Effector CD4-positive, alpha-beta T cell (primary cell): ENCODE measurements at places on chromosomes 1 and 21.

GRCh38 chr1:172343240-172344160 is 77.0 kb upstream of the C1orf105 start:
- DNase-seq = no peak

DNA sequence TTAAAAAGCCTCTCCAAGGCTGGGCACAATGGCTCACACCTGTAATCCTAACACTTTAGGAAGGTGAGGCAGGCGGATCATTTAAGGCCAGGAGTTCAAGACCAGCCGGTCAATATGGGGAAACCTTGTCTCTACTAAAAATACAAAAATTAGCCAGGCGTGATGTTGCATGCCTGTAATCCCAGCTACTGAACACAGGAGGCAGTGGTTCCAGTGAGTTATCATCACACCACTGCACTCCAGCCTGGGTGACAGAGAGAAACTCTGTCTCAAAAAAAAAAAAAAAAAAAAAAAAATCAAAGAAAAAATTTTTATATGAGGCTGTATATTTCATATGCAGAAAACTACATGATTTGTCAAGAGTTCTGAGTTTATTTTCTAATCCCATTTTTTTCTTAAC is 1107.1 kb upstream of the TMPRSS15 start:
- no peak for DNase-seq

DNA sequence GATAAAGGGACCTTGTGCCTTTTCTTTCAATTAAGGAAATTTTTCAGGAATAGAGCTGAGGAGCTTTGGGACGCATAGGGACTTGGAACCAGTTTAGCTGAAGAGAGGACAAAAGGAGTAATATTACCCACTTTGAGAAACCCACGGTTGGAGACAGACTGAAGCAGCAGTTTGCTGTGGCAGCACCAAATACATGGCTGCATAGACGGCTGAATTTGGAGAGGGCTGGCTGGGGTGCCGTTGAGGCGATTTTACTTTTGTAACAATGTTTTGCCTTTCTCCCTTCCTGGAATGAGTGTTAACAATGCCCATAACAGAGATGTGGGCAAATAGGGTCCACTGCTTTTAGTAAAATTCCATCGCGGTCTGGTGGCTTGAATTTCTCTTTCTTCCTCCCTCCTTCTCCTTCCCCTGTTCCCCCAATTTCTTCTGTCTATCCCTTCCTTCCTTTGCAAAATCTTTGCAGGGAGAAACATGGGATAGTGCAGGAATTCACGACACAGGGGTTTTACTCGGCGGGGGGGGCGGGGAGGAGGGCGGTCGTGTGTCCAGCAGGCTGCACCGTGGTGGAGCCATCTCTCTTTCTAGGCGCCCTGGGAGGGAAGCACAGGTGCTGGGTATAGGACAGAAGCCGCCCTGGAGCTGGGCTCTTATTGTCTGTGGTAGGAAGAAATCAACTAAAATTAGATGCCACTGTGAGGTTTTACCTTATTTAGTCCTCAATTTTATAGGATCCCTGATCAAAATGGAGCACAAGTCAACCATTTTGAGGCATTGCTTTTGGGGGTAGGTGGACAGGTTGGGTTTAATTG is 6.8 kb downstream of the LHX4 start:
- no peak for DNase-seq

GRCh38 chr1:91533361-91534024 is 32.8 kb downstream of the CDC7 start:
- no peak for DNase-seq

DNA sequence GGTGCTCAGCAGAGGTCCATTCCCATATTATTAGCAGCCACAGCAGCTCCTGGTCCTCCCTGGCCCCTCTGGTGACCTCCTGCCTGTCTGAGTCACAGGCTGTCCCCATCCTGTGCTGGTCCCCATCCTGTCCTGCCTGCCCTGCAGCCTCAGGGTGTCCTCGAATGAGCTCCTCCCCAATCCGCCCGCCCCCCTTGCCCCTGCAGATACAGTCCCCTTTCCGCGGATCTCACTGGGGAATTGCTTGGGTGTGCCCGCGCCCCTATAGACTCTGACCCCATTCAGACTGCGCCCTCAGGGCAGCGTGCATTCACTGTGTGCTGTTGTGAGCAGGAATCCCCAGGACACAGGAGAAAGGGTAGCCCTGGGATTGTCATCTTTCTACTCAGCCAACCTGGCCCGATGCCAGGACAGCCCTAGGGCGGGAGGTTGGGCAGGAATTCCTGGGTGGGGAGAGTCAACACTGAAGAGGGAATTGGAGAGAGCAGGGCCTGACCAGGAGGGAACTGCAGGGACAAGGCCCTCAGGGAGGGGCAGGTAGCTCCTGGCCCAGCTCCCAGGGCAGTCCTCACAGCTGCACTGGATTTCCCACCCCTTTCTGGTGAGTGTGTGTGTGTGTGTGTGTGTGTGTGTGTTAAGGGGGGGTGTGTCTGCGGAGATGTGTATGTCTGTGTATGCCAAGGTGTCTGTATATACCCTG is 1.1 kb upstream of the GUCA2A start:
- DNase-seq = no peak

DNA sequence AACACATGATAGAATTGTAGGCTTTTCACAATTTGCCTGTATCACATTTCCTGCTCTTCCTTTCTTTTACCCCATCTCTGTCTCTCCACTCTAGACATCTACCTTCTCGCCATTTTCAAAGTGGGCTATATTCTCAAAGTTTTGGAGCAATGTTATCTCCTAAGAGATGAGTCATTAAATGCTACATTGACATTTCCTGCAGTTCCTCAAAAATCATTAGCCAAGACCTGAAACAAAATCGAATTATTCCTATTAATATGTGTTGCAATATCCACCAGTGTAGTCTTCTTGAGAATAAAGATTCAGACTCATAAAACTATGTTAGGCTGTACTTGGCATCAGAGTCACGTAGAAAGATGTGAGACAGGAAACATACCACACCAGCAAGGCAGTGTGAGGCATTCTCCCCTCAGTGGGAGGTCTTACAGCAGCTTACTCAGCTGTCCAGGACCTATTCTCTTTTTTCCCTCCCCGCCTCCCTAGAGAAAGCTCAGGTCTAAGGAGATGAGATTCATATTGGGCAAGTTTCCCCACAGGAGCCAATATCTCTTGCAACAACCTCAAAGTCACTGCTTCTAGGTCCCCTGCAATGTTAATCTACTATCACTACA is 38.8 kb downstream of the FRRS1 start:
- no peak for DNase-seq

DNA sequence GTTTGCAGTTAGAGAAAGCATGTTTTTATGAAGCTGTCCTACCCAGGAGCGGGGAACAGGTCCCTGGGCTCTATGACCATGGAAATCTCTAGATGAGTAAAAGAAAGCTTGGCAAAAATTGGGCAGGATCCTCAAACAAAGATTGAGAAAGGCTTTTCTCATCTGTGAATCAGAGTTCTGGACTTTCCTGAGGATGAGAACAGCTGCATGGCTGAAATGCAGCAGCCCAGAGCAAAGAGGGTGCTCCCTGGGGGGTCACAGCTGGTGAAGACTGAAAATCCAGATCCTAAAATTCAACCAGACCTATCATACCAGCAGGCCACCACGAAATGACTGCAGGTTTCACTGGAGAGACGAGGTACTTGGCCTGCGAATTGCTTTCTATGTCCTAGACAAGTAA is 65.7 kb upstream of the APP start:
- no peak for DNase-seq

- DNase-seq = no peak
These were observed 157.3 kb downstream of the ZNF281 start for GRCh38 chr1:200252531-200252930.

DNA sequence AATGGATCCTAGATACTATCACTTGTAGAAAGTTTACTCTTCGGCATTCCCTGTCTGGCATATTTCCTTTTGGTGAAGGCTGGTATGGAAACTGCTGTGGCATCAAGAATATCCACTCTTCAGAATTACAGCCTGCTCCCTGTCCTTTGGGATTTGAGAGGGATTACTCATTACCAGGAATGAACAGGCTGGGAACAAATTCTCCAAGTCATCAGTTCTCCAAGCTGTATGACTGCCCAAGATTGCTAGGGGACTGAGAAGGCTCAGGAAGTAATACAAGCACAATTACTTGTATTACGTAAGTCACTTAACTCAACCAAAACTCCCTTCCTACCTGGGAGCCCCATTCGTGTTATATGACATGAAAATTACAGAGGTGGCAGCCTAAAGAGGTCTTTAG is 49.6 kb downstream of the CD58 start:
- DNase-seq = no peak

DNA sequence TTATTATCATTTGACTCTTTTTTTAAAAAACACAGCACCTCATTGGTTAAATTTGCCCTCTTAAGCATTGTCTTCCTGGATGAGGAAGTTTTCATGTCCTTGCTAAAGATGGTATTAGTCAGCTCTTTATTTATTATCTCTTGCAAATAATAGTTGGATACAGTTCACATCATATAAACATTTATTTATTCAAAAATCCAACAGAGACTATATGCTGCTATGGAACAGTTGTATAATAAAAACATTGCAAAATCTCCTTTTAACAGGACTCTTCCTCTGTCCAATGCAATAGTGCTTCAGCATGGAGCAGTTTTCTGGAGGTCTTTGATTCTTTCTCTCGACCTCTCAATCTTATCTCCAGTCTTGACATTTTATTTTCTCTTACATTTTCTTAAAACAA is 49.5 kb upstream of the VCAM1 start:
- no peak for DNase-seq

- no peak for DNase-seq
These were observed 1461.0 kb downstream of the AMY1C start for GRCh38 chr1:105210747-105211146.

DNA sequence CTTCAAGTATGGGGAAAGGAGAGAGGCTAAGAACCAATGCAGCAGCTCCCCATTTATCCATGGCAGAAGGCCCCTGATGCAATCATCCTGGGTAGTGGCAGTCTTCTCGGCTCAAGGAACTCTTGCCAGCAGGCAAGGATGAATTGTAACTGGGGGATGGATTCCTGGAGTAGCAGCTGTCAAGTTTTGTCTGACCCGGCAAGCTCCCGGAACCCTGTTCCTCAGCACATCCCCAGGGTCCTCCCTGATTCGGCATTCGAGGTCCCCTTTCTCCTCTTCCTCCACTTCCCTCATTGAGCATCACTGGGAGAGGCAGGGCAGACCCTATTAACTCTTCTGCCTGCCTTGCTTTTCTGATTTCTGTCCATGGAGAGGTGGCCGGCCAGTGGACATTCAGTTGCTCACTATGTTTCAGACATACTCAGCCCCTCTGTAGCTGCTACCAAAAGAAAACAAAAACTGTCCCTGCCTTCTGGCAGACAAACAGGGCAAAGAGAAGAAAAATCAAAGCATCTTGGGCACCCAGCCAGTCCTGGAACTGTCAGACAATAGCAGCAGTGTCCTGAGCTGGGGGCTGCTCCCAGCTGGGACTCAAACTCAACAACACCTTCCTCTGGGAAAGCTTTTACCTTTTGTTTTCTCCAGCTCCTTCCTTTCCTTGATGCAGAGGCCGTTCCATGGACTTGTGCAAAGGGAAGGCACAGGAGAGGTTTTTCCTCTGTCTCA is 5.6 kb upstream of the PTCH2 start:
- DNase-seq = no peak

DNA sequence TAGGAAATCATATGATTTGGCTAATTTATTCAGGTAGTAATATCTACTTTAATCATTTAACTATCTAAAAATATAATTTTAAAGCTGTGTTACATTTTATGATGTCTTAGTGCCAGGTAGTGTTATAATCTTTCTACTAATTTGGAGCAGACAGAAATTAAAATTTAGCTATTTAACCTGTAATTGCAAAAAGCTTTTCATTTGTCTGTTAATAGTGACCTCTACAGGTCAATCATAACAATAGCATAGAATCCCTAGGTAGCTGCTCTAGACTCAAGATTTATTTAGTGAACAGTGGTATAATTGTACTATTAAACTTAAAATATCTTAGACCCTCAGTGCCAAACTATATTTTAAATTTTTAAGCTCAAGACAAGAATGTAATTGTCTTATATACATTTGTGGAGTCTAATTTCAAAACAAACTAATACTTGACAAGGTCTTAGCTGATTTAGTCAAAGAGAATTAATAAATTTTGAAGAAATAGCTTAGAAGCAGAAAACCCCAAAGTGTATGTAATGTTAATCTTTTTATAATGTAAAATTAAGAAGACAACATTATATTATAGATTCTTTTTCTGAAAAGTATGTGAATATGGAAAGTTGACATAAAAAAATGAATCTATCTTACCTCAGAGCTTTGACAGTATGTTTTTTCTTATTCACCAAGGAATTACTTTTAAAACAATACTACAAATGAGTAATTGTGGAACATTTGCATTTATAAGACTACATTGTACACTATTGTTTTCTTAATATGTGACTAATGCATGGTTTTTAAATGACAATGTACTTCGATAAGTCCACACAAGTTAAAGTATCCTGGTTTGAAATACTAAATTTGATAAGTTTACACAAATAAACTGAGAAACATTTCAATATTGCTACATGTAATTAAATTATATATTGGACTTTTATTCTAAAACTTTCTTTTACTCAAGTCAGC is 64.1 kb upstream of the RNPC3 start:
- DNase-seq = no peak

GRCh38 chr1:98045767-98046641 is 125.2 kb upstream of the DPYD start:
- no peak for DNase-seq

DNA sequence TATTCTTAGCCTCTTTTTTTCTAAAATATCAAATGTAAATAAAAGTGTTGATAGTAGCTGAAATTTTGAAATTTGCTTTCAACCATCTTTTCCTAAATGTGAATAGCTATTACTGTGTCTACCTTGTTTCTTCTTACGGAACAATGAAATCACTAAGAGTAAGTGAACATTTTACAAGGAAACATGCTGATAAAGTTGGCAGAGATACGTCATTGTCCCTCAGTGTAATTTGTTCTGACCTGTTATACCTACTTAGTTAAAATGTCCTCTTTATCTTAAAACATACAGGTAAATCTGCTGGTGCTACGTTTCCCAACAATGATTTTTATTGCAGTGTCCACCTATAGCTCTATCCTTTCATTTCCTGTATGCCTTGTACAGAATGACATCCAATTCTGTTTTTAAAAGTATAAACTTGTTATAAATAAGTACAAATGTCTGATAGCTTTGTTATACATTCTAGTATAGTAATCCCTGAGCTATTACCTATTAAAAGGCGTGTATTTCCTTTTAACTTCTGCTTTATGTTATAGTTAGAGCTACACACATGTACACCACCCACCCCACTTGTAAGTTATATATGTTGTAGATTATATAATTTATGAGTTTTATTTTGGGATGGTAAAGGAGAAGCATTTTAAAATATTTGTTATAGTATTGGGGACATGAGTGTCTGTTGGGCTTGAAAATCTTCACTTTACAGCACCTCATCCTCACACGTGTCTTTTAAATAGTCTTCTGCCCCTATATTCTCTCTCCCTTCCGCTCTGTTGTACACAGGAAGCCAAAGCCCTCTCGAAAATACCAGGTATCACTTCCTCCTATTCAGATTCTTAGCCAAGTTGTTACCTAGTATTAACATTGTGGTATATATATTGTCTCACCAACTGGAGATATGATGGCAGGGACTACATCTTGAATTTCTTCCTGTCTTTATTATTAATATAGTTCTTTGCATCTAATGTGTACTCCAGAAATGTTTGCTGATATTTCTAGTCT is 25.2 kb downstream of the LAMC1 start:
- DNase-seq = no peak

- no peak for DNase-seq
These were observed 12.6 kb downstream of the DFFB start for GRCh38 chr1:3869751-3870301.
